ENCODE measurements at places on chromosomes 4 and X.

DNA sequence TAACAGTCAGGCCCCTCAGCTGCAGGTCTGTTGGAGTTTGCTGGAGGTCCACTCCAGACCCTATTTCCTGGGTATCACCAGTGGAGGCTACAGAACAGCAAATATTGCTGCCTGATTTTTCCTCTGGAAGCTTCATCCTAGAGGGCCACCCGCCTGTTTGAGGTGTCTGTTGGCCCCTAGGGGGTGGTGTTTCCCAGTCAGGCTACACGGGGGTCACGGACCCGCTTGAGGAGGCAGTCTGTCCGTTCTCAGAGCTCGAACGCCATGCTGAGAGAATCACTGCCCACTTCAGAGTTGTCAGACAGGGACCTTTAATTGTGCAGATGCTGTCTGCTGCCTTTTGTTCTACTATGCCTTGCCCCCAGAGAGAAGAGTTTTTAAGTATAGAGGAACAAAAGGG is 160.8 kb downstream of the DKK2 start:
- no peak for DNase-seq

DNA sequence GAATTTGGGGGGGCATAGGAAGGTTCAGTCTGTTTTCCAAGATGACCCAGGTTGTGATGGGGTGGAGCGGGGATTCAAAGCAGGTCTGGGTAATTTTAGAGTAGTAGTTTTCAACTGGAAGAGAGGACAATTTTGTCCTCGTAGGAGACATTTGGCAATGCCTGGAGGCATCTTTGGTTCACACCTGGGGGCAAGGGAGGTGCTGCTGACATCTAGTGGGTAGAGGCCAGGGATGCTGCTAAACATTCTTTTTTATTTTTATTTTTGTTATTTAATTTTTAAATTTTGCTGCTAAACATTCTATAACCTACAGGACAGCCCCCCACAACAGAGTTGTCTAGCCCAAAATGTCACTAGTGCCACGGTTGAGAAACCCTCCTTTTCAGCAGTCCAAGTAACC is 1.9 kb downstream of the RAB9A start:
- DNase-seq: no peak

GRCh38 chr4:17544831-17545234 is 29.9 kb downstream of the CLRN2 start:
- no peak for DNase-seq

DNA sequence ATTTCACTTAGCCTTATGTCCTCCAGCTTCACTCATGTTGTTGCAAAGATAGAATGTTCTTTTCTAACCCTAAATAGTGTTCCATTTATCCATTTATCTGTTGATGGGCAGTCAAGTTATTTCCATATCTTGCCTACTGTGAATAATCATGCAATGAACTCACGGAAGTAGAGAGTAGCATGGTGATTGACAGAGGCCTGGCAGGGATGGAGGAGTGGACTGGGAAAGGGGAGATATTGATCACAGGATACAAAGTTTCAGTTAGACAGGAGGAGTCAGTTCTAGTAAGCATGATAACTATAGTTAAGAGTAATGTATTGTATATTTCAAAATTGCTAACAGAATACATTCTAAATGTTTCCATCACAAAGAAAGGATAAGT is 10.3 kb upstream of the CLNK start:
- no peak for DNase-seq

- peak; percentile 39 for DNase-seq
These were observed 61.4 kb upstream of the TRIM2 start for GRCh38 chr4:153142700-153143438.

- no peak for DNase-seq
These were observed 87.0 kb upstream of the RAPGEF2 start for GRCh38 chr4:159015841-159016240.

DNA sequence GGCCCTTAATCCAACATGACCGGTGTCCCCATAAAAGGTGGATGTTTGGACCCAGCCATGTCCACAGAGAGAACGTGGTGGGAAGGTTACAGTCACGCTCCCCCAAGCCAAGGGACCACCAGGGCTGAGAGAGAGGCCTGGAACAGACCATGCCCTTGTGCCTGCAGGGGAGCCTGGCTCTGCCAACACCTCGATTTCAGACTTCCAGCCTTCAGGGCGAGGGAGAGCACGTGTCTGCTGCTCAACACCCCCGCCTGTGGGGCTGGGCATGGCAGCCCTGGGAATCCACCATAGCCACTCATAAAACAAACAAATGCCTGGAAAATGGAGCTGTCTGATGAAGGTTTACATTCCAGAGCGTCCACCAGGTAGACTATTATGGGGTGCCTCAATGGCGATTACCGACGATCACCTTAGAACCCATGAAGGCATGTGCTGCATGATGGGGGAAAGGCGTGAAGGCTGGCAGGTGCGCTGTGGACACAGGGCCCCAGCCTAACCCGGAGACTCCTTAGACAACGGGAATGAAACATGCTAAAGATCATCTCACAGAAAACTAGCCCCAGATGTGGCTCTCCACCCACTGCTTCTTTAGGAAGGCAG is 42.3 kb upstream of the HMX1 start:
- DNase-seq: no peak

DNA sequence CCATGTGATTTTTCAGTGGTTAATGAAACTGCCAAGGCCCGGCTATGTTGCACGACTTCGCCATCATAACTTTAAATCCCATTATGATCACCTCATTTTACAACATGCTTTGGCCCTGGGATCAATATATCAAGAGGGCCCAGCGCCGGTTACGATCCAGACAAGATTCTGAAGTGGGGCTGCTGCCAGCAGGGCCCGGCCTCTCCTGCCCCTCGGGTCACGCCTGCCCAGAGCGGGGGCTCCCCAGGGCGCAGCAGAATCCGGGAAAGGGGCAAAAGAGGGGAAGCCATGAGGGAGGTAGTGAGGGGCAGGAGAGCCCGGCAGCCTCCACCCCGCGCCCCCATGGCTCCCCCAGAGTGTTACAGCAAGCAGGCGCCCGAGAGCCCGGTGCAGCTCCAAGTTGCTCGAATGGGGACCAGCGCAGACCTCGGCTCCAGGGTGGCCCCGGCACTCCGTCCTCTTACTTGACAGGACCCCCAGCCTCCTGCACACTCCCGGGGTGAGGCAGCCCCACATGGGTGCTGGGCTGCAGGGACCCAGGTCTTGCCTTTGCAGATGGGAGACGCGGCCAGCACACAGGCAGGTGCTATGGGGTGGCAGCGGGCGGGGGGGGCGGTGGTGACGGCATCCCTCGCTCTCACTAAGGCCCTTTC is 129.8 kb upstream of the NKX1-1 start:
- no peak for DNase-seq

DNA sequence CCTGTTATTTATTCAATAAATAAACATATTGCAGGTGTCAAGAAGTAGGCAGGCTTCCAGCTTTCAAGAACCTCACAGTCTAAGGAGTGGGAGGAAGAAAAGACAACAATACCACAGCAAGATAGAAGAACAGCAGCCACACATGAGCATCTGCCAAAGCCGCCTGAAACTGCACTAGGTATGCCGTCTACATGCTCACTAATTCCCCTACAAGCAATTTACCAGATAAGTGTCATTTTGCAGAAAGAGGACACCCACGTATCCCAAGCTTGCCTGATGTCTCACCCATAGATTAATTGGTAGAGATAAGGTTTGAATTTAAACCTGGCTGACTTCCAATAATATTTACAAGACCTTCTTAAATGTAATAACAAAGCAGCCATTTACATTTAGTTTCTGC is 439.4 kb upstream of the CPEB2 start:
- no peak for DNase-seq

- no peak for DNase-seq
These were observed 10.1 kb downstream of the CISD2 start for GRCh38 chr4:102878901-102879300.

GRCh38 chr4:15765910-15766697 is 12.0 kb upstream of the CD38 start:
- no peak for DNase-seq

GRCh38 chrX:37818031-37818430 is 29.3 kb downstream of the DYNLT3 start:
- no peak for DNase-seq

DNA sequence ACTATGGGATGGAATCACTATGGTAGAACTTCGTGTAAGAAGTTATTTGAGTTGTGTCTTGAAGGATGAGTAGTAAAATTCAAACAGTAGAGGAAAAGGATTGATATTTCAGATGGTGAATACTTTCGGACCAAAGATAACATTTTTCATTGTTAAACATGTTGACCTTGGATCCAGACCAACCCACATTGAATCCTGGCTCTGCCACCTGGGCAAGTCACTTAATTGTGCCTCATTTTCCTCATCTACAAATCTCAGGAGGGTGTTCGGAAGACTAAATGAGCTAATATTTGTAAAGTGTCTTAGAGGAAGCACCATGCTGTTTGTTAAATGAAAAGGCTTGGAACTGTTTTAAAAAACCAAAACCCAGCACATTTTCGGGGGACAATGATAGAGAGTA is 1.4 kb upstream of the AIFM1 start:
- DNase-seq: no peak

DNA sequence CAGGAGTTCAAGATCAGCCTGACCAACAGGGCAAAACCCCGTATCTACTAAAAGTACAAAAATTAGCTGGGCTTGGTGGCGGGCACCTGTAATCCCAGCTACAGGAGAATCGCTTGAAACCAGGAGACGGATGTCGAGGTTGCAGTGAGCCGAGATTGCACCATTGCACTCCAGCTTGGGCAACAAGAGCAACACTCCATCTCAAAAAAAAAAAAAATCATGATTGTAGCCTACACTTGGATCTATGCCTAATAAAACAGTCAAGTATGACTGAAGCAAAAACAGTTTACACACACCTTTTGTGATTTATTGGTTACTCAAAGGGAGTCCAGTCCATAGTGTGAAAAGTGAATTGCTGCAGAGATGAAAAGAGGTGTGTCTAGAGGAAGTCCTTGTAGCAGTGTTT is 34.7 kb upstream of the TASL start:
- DNase-seq: no peak

GRCh38 chr4:90220459-90220858 is 93.3 kb downstream of the CCSER1 start:
- DNase-seq: no peak

GRCh38 chr4:75881476-75881875 is 20.8 kb downstream of the PPEF2 start:
- no peak for DNase-seq

DNA sequence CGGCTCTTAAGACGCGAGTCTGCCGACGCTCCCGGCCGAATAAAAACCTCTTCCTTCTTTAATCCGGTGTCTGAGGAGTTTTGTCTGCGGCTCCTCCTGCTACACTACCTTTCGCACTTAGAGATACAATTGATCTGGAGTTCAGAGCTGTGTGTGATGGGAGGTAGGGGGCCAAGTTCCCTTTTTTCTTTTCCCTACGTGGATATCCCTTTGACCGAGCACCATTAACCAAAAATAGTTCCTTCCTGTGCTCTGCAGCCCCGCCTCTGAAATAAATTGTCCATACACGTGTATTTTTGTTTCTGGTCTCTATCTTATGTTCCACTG is 555 bp upstream of the PGM2 start:
- DNase-seq: no peak

DNA sequence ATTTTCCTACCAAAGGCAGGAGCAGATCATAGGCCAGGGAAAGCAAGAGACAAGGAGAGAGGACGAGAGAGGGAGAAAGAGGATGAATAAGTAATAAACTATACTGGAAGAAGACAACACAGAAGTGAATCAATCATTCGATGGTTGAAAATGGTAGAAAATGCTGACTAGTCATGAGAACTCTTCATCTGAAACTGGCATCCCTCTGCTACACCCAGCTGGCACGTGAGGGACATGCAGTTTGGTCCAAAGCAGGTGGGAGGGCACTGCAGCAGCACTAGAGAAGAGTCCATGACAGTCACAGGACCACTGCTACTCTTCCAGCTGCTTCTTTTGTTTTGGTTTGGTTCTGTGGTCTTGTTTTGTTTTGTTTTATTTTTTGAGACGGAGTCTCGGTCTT is 74.1 kb downstream of the AFAP1 start:
- no peak for DNase-seq

DNA sequence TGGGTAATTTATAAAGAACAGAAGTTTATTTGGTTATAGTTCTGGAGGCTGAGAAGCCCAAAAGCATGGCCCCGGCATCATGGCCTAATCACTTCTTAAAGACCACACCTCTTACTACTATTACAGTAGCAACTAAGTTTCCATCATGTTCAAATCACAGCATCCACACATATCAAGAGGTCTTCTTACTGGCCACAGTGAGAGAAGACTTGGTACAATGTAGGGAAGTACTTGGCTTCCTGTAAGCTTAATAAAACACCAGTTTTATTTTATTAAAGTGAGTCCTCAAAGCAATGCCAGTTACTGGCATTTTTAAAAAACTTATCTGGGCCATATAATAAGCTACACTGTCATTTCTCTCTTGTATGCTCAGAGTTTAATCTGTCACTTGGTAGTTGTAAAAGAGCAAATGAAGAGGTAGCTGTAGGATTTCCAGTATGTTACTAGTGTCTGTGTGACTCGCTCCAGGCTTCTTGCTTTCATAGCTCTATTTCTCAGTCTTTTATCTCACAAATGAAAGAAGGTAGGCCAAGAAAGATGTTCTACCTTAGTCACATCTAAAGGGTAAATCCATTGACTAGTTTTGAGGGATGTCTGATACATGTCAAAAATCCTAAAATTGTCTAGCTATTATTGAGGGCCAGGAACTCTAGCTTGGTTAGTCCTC is 159.2 kb upstream of the CPEB2 start:
- no peak for DNase-seq

DNA sequence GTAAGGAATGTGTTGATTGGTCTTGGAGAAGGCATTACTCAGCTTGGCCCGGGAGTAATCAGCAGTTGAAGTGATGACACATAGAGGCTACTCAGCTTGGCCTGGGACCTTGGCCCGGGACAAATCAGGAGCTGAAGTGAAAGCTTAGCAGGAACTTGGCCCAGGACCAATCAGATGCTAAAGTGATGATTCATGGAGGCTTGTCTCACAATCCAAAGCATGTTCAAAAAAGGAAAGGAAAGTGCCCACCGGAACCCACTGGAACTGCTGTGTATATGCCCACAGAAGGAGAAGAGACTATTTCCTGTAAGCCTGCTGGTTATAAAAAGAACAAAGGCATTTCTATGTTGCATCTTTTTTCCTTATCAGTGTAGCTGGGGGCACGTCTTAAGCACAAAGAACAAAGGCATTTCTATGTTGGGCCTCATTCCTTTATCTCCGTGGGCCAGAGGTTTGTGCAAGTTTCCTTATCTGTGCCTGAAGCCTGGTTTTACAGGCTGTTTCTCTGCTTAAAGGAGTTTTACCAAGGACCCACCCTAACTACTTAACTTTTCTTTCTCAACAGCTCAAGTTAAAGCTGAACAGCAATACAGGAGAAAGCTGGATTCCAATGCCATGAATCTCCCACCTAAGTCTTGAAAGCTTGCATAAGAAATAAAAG is 1176.7 kb downstream of the NLGN4X start:
- DNase-seq: no peak

GRCh38 chr4:2662598-2662997 is 93.5 kb downstream of the TNIP2 start:
- DNase-seq: no peak

GRCh38 chrX:109878236-109878635 is 124.7 kb upstream of the TMEM164 start:
- no peak for DNase-seq

GRCh38 chr4:84936123-84936522 is 30.4 kb downstream of the WDFY3 start:
- no peak for DNase-seq

GRCh38 chr4:157057218-157057617 is 18.7 kb upstream of the GLRB start:
- no peak for DNase-seq
